ENCODE measurements at places on chromosomes 16 and 17. TPM values are rescaled to one million over a fixed set of nuclear protein-coding genes. Genes with fewer than 3 reads are reported as not detected.

GRCh38 chr16:28495098-28495793 is 803 bp downstream of the APOBR start:
- no peak for DNase-seq

- DNase-seq = no peak
These were observed 225.8 kb downstream of the IRX3 start for GRCh38 chr16:54060599-54061421.

GRCh38 chr17:56994009-56994792 is 16.3 kb downstream of the SCPEP1 start:
- no peak for DNase-seq

GRCh38 chr16:75483222-75483621 is 12.0 kb downstream of the CHST6 start:
- DNase-seq = no peak

GRCh38 chr17:68701046-68701445 is 99.9 kb upstream of the FAM20A start:
- no peak for DNase-seq

DNA sequence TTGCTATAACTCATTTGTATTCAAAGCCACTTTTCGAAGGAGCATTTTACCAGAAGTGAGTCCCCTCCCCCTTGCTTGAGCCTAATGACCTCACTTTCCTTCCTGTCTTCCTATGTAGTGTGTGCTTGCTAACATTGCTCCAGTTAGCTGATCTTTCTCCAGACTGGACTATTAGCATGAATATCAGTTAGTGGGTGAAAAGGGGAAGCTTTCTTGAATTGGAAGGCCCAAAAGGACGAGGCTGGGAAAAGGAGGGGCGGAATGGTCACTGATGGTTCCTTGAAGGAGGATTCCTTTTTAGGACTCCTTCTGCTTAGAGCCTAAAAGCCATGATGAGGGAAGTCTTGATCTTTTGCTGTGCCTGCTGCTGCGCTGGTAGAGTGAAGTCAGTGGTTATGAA is 11.9 kb downstream of the MAP3K3 start:
- DNase-seq = no peak

GRCh38 chr17:8273884-8274444 is 14.5 kb upstream of the RANGRF start:
- no peak for DNase-seq

DNA sequence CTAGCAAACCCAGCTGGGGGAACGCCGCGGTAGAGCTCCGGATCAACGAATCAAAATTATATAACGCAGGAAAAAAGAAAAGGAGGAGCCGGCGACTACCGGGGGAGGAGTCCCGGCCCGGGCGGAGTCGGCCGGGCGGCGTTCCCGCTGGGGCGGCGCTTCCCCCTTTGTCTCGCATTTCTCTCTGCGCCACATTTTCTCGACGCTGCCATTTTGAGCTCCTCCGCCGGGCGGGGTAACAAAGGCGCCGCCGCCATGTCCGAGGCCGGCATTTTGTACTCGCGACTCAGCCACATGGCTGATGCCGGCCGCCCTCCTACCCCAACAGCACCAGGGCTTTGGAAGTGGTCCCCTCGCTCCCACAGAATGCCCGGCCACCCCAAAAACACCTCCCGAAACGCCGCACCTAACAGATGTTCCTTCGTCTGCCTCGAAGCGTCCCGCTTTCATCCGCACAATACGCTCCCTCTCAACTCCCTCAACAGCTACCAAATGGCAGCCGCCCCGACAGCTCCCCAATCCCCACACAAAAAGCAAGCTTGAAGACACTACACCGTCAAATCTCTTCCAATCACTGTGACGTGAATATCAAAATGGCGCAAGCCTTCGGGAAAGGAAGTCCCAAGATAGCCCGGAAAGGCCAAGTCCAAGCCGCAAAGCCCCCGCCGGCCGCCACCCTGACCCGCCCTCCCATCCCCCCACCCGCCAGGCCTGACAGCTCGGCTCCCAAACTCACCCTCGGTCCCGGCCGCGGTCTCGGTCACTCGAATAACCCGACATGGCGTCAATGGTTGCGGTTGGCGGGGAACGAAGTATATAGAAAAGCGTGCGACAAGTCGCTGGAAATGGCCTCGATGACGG is 519 bp downstream of the DDX5 start:
- DNase-seq = peak; percentile 81

GRCh38 chr17:81646869-81647600 is 9.3 kb downstream of the PDE6G start:
- DNase-seq = no peak

GRCh38 chr16:27849621-27850020 is 213.9 kb downstream of the GSG1L start:
- DNase-seq = no peak

DNA sequence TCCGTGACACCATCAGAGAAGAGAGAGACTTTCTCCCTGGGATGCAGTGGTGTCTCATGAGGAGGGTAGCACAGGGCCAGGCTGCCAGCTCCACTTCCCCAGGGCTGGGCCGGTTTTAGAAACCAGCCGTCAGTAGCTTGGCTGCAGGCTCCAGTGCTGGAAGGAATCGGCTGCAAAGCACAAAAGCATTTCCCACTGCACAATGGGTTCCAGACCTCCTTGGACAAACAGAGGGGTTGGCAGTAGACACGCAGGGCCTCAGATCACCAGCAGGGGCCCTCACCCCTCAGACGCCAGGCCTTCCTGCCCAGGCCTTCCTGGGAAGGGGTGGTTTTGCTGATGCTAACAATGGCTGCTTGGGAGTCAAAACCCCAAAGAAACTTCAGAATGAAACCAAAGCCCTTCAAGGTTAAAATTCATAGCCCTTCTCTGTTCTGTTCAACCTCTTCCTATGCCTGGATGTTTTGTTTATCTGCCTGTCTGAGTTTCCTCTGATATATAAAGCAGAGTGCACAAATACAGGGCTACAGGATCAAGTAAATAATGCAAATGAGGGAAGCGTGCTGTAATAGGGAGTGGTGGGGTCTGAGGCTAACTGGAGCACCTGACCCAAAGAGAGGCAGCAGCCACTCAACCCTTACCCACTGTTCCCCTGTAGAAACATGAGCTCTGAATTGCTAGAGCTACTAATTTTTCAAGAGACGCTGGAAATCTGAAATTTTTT is 26.2 kb downstream of the TEKT5 start:
- peak; percentile 65 for DNase-seq

GRCh38 chr16:67241008-67241900 is 6.0 kb downstream of the FHOD1 start:
- DNase-seq = no peak

DNA sequence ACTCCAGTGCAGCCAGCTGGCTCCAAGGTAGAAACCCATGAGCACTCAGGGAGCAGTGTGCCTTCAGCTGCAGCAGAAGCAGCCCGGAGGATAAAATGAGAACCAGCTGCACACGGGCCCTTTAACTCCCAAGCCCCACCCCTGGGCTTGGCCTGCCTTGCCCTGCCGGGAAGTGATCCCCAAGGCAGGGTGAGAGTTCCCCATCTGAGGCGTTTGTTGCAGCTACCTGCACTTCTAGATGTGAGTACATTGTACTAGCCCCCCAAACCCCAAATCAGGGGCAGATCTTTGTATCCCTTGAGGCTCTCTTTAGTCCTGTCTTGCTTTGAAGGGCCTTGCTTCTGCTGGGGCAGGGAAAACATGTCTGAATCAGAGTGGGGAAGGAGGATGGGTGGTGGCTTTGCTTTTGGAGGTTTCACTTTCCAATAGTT is at the start of gene MVP:
TSS of gene MVP (plus strand) at position 192 of the 431 bp plus-strand sequence. CDS start 10,088 bp downstream, outside the sequence.
- no peak for DNase-seq

GRCh38 chr16:6131526-6132050 is 1034.0 kb upstream of the EEF2KMT start:
- DNase-seq = no peak

DNA sequence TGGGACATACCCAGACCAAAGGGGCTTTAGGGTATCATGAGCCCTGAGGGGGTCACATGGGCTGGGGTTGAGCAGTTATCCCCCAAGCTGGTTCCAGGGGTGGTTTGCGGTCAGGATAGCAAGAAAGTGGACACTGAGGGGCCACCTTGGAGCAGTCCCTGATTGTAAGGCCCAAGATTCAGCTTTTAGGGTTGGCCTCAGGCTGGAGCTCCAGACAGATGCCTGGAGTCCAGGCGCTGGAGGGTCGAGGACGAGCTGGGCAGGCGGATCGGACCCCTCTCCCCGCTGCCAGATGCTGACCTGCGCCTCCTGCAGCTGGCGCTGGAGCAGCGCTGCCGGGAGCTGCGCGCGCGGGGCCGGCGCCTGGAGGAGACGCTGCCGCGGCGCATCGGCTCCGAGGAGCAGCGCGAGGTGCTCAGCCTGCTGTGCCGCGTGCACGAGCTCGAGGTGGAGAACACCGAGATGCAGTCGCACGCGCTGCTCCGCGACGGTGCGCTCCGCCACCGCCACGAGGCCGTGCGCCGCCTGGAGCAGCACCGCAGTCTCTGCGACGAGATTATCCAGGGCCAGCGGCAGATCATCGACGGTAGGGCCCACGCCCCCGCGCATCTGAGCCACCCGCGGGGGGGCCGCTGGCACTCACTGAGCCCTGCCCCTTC is 10.0 kb downstream of the BTBD17 start:
- DNase-seq = peak; percentile 66

- DNase-seq = no peak
These were observed 115.1 kb upstream of the ANKFN1 start for GRCh38 chr17:56038131-56038530.

- peak; percentile 70 for DNase-seq
These were observed at the start of gene CDH11 for GRCh38 chr16:65121870-65122723. Gene CDH11, minus strand, starts transcription at chr16:65122063. Its CDS starts 117,194 bp downstream, at chr16:65004869.

GRCh38 chr17:81310949-81311550 is 15.9 kb upstream of the SLC38A10 start:
- DNase-seq = no peak

GRCh38 chr17:21392266-21392665 is 16.1 kb downstream of the KCNJ12 start:
- no peak for DNase-seq

DNA sequence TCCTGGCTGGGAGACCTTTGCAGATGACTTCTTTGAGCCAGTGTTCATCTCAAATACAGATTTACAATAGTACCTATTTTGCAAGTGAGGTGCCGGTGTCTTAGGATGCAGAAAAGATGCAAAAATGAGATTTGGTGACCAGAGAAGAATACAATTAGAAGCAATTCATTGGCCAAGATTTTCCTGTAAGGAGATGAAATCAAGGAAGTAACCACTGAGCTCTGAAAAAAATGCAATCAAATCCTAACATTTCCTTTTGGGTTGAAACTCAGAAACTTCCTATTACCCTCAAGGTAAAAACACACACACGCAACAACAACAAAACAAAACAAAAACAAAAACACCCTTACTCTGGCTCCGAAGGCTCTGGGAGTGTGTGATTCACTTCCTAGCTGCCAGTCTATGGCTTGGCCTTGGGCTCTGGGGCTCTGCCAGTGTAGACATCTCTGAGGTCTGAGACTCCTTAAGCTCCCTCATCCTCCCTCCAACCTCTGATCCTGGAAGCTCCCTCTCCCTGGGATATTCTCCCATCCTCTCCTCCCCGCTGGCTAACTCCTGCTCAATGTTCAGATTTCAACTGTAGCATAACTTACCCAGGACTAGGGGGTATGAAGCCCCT is 16.8 kb upstream of the MT4 start:
- no peak for DNase-seq

DNA sequence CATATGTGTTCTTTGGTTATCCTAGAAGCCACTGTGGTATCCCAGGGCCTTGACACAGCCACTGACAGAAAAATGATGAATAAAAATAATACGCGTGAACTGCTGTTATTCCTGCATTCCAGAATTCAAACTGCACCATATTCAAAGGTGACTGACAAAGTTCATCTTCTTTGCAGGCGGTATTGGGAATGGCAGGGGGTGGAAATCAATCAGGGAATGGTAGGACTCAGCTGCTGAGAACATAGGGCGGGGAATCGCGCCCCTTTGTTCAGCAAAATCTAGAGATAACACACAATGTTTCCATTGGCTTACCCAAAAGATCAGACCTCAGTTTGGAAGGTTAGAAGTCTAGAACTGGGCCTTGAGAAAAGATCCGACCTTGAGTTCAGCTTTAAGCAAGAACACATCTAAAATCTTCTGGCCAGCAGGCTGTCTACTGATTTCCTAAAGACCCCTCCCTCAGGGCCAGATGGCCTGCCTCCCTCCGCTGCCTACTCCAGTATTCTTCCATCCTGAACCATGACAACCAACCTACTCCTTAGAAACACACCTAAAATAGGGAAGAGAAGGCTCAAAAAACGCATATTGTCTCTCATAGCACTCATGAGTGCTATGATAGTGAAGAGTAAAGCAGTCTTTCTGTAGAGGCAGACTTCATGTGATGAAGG is 34.1 kb downstream of the CDK5R1 start:
- DNase-seq = no peak

DNA sequence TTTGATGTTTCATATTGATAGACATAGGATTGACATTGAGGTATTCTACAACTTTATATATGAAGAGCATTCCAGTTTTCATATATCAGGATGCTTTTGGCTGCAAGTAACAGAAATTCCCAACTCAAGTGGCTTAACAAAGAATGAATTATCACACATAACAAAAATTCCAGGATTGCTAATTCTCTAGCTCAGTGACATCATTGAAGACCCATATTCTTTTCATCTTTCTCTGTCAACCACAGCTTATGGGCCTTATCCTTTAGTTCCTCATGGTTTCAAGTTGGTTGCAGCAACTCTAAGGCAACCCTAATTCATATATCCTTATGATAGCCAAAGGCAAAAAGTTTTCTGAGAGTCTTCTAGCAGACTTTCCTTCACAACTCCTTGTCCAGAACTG is 91.5 kb upstream of the HAS3 start:
- DNase-seq = no peak

- DNase-seq = no peak
These were observed 70.0 kb downstream of the CYTH1 start for GRCh38 chr17:78712043-78712442.

DNA sequence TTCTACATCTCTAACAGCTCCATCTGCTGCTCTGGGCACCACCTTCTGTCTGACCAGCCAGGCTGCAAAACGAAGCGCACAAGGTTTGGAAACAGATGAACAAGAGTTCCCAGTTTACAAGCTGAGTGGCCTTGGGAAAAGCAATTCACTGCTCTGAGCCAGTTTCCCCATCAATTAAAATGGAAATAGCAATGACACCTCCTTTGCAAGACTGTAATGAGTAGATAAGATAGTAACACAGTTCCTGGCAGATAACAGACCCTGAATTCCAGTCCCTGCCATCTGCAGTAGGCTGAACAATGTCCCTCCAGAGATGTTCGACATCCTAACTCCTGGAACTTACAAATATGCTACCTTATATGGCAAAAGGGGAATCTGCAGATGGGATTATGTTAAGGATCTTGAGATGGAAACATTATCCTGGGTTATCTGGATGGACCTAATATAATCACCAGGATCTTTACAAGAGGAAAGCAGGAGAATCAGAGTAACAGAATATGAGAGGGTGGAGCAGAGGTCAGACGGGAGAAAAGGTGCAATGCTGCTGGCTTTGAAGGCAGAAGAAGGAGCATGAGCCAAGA is 27.9 kb downstream of the CPPED1 start:
- no peak for DNase-seq

GRCh38 chr16:55835581-55835980 is 2.7 kb upstream of the CES1 start:
- no peak for DNase-seq

NTN3 gene
- total RNA-seq = 0.82 TPM

MYO19 gene
- total RNA-seq = 146 TPM

SAMD14 gene
- total RNA-seq = 4.5 TPM

KCNH6 gene
- total RNA-seq = 2.3 TPM

WFIKKN1 gene
- total RNA-seq = 17.3 TPM

KAT2A gene
- total RNA-seq = 44.8 TPM

RHBDL1 gene
- total RNA-seq = 6.7 TPM

ACSM2A gene
- total RNA-seq = not detected

ADORA2B gene
- total RNA-seq = 5.1 TPM

ABCC11 gene
- total RNA-seq = not detected

TPSAB1 gene
- not detected for total RNA-seq

INCA1 gene
- total RNA-seq = 1.1 TPM

TNP2 gene
- total RNA-seq = not detected

CCDC200 gene
- total RNA-seq = not detected

TP53I13 gene
- 36.7 TPM for total RNA-seq

AHSP gene
- 0.81 TPM for total RNA-seq

MYO15B gene
- 35.6 TPM for total RNA-seq
